Suppressor macrophage treated with lipopolysaccharide for 1 hour (primary cell): ENCODE measurements at places on chromosomes 1 and 21.

GRCh38 chr1:157819896-157820295 is at the start of gene FCRL1:
Gene FCRL1, minus strand, starts transcription at chr1:157820120. Its CDS starts 83 bp downstream, at chr1:157820037.
- peak; percentile 36 for DNase-seq

- no peak for DNase-seq
Observed at GRCh38 chr1:4113897-4114296, 213.8 kb upstream of the C1orf174 start.

GRCh38 chr1:161071886-161072371 is 2.2 kb upstream of the ARHGAP30 start:
- DNase-seq, result peak; percentile 84

DNA sequence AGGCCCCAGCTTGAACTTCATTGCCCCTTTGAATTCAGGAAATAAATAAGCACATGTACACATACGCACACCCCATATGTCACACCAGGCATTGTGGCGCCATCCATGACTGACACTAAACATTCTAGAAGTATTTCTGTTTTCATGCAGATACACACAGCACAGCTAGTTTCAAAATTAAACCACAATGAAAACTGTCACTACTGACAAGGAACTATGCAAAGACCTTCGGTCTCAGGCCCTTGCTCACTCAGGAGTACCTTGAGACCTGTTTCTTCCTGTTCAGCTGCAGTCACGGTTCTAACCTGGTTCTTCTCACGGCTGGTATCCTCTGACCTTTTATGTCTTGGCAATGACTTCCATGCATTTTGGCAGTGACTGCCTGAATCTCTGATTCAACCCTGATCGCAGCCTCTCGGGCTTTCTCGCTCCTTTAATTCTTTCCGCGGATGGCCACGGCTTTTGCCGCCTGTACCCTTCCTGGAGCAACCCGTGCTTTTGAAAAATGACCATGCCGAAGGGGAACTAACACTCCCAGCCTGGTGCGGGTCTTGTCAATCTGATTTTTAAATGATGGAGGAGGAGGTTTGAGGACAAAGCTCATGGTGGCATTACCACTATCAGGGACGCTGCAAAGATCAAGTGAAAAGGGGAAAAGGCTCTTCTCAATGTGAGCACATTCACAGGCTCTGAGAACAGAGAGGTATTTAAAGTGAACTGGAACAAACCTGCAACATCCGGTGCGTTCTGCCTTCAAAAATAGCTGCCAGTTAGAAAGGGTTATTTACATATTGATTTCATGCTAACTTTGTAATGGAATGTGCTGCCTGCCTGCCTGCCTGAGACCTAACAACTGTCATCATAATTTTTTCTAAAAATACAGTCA is 384.6 kb downstream of the RRAGC start:
- DNase-seq, result no peak

GRCh38 chr1:91742848-91743292 is 143.1 kb downstream of the TGFBR3 start:
- no peak for DNase-seq

- DNase-seq, result peak; percentile 22
Observed at GRCh38 chr21:17461582-17461981, 51.3 kb upstream of the CXADR start.

- DNase-seq, result no peak
Observed at GRCh38 chr21:46660505-46660904, 25.0 kb downstream of the PRMT2 start.

GRCh38 chr21:33688353-33688752 is 46.1 kb downstream of the ITSN1 start:
- no peak for DNase-seq

GRCh38 chr1:26833432-26834405 is 7.2 kb downstream of the ZDHHC18 start:
- DNase-seq, result peak; percentile 56

- peak; percentile 47 for DNase-seq
Observed at GRCh38 chr1:25797939-25798338, 2.1 kb upstream of the SELENON start.

GRCh38 chr1:85091671-85092280 is 43.5 kb upstream of the MCOLN3 start:
- peak; percentile 29 for DNase-seq

- DNase-seq, result no peak
Observed at GRCh38 chr1:225691861-225692516, 39.1 kb upstream of the ENAH start.

DNA sequence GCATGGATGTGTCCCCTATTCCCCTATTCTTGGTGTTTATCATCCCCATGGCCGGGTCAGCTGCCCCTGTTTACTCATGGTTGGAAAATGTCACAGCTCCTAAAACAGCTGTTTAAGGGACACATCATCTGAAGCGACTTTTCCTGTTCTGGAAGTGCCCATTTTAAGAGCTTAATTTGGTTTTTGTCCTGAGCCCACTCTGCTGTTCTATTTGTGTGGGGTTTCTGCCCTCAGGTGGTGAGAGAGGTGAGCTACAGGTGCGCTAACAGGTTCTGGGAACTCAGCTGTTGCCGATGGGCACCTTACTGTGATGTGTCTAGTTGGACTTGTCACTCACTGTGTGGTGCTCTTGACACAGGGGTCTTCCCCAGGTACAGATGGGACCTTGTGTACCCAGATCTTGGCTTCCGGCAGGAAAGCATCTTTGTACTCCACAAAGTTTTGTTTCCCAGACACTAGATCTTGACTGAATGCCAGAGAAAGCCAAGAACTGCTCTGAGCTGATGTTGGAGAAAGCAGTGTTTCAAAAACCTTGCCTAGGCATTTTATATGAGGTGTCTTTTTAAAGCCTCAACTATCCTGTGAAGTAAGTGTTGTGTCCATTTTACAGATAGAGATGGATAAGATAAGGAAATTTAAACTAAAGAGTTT is 59.0 kb upstream of the CD1D start:
- DNase-seq, result no peak

DNA sequence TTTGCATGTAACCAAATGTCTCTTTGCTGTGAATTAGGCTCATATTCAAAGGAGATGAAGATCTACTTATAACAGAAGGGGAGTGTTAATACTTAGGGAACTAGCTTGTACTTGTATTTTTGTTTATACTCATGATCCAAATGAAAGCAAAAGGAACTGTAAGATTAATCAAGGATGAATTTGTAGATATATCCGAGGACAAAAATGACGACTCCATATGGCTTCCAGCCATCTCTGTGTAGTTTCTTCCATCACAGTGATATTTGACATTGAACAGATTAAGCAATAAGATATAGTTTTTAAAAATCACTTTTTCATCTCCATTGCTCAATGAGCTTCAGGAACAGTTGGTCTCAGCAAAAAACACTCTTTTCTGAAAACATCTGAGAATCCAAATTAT is 257.4 kb upstream of the CAMK1G start:
- no peak for DNase-seq

- no peak for DNase-seq
Observed at GRCh38 chr1:2019571-2020309, 595 bp downstream of the GABRD start.

DNA sequence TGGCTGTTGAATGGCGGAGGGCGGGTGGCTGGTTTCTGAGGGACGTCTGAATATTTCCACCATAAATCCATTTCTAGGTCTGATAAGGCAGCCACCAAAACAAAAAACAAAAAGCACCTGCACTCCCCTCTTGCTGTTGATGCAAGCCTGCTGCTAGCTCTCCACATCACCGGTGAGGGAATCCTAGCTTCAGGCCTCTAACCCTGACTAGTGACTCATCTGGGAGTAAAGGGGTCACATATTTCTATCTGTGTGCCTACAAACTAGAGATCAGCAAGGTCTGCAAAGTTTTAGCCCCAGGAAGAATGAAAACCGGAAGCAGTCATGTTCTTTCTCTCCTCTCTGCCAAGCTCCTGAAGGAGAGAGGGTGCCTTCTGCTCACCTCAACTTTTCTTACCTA is 10.3 kb upstream of the ERMAP start:
- no peak for DNase-seq

DNA sequence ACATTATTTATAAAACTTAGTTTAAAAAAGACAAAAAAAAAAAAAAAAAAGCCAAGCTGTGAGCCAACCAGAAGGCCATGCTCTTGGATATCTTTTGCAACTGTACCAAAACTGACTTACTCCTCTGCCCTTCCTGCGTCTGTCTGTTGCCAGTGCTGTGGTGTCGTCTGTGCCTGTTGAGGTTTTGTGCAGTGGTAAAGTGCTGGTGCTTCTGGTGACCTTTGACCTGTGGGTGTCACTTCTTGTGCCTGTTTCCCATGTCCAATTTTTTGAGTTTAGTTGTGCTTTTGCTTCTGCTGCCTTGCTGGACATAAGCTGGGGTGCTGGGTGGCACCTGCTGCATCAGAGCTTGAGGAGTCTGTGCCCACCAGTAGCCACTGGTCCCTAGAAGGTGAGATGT is 41.4 kb downstream of the RNF187 start:
- DNase-seq, result no peak

GRCh38 chr1:201371276-201371675 is 6.2 kb downstream of the TNNT2 start:
- no peak for DNase-seq

- no peak for DNase-seq
Observed at GRCh38 chr1:84598418-84598817, 24.2 kb upstream of the CTBS start.

DNA sequence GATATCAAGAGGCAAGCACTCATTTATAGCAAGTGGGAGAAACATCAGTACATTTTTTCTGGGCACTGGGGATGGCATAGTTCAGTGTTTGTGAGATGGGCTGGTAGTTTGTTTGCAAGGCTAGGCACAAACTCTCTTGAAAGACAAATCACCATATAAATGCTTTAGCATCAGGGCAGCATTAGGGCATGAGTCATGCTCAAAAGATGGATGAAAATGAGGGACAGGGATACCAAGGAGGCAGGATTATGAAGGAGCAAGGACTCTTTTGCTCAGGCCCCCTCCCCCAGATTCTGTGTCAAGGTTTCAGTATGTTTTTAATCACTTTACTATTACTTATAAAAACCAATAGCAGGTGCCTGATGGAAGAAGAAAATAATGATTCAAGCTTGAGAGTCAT is 43.9 kb upstream of the CAMK1G start:
- DNase-seq, result no peak

- DNase-seq, result peak; percentile 65
Observed at GRCh38 chr1:3683992-3684391, 31.7 kb downstream of the TP73 start.

GRCh38 chr1:226428791-226429461 is 21.0 kb upstream of the PARP1 start:
- DNase-seq, result no peak

DNA sequence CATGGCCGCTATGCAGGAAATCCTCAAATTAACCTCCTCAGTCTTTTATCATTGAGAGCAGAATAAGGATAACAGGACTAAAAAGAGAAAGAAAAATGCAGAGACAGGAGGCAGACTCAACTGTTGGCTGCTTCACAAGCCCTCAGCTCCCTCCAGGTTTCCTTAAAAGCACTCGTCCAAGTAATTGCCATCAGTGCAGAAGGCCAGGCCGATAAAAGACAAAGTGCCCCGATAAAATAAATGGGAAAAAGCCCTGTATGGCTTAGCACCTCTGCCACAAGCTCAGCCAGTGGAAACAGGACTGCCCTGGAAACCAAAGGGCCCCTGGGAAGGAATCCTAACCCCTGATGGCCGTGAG is 8.1 kb downstream of the S100A6 start:
- DNase-seq, result peak; percentile 6

- peak; percentile 43 for DNase-seq
Observed at GRCh38 chr1:203754455-203754864, 10.5 kb upstream of the LAX1 start.

- no peak for DNase-seq
Observed at GRCh38 chr1:207925210-207925609, 14.3 kb upstream of the CD34 start.

- no peak for DNase-seq
Observed at GRCh38 chr1:178630417-178630816, 94.6 kb upstream of the RALGPS2 start.

GRCh38 chr1:9872430-9873165 is 37.5 kb downstream of the CTNNBIP1 start:
- no peak for DNase-seq

GRCh38 chr1:3586986-3587759 is 24.1 kb downstream of the MEGF6 start:
- no peak for DNase-seq

DNA sequence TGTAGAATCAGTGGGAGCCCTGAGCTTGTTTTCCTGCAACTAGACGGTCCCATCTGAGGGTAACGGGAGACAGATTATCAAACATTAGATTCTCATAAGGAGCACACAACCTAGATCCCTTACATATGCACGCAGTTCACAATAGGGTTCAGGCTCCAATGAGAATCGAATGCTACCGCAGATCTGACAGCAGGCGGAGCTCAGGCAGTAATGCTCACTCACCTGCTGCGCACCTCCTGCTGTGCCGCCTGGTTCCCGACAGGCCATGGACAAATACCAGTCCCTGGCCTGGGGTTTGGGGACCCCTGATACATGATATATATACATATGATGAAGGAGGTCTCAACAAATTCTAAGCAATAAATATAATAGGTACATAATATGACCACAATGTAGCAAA is 19.7 kb upstream of the SMIM12 start:
- no peak for DNase-seq

DNA sequence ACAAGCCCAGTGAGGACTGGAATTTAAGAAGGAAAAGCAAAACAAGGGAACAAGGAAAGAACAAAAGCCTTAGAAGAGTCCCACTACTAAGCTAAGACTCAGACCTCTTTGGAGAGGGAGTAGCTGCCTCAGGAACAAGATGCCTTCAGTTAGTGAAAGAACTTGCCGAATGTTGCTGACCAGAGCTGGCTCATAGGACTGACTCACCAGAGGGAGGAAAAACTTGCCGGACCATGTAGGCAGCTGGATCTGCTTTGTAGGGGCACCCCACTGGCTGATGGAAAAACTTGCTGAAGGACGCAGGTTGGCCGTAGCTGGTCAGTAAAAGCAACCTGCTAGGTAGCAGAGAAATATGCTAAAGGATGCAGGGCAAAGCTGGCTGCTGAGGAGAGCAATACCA is 15.3 kb upstream of the ZSWIM5 start:
- no peak for DNase-seq

DNA sequence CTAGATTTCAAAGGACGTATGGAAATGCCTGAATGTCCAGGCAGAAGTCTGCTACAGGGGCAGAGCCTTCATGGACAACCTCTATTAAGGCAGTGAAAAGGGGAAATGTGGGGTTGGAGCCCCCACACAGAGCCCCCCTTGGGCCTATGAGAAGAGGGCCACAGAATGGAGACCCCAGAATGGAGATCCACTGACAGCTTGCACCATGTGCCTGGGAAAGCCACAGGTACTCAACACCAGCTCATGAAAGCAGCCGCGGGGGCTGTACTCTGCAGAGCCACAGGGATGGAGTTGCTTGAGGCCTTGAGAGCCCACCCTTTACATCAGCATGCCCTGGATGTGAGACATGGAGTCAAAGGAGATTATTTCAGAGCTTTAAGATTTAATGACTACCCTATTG is 108.7 kb downstream of the DMRTB1 start:
- no peak for DNase-seq

GRCh38 chr1:89999628-90000027 is 4.7 kb downstream of the ZNF326 start:
- no peak for DNase-seq

DNA sequence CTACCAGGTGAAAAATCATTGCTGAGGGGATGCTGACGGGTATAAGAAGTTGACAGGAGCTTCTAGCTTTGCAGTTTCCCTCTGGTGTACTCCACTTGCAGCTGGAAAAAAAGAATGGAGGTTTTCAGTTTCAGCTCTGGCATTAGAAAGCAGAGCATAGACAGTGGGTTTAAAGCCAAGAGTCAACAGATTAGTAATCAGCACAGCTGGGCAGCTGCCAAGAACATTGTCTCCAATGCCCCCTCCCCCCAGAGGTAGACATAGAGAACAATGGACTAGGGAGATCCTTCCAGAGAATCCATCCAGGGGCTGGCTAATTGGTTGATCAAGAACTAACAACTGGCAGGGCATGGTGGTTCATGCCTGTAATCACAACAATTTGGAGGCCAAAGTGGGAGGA is 10.1 kb upstream of the ZBTB8B start:
- no peak for DNase-seq

GRCh38 chr1:150970808-150971582 is 3.6 kb downstream of the CERS2 start:
- peak; percentile 59 for DNase-seq
